ENCODE measurements at places on chromosomes 6 and 20. TPM values are rescaled to one million over a fixed set of nuclear protein-coding genes. Genes with fewer than 3 reads are reported as not detected.

DNA sequence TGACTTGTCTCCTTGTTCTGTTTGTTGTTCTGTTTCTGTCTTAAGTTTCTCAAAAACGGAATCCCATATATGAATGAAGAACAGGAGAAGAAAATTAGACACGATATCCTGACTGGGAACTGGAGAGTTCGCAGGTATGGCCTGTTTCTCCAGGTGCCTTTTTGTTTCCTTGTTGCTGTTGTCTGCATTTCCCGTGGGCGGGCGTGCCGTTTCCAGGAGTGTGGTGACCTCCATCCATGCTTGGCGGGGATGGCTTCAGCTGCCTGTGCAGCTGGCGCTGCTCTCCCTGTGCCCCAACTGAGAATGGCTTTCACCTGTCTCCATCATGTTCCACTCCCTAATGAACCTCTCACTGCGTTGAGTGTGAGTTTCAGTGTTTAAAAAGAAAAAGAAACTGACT is 4.4 kb downstream of the PNLDC1 start:
- DNase-seq, result no peak

DNA sequence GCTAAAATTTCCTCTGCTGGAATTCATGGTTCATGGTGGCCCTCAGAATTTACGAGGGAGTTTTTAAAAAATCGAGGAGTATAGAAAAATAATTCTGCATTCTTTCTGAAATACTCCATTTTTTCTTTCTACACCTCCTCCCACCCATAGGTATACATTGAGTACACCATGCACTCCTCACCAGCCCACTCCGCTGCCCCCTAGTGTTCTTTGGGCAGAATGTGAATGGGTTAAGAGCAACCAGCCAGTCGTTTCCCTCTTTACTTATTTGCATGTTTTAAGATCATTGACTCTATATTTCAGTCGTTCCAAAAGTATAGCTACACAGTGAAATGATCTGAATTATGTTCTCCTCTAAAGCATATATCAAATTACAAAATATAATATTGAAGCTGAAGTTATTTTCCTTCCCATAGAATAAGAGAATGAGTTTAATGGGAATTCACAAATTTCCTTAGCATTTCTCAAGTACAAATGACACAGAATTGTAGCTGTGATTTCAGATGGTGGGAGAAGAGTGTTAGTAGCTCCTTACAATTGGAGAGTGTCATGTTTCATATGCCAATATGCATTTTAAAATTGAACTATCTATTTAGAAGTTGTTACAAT is 977.7 kb upstream of the SLC35B3 start:
- no peak for DNase-seq

- no peak for DNase-seq
Measured at GRCh38 chr6:14575961-14576360, 458.4 kb downstream of the CD83 start.

GRCh38 chr6:26597821-26598220 is 1.1 kb downstream of the ABT1 start:
- DNase-seq, result no peak

GRCh38 chr6:29035951-29036350 is 9.0 kb downstream of the OR2W1 start:
- DNase-seq, result no peak

DNA sequence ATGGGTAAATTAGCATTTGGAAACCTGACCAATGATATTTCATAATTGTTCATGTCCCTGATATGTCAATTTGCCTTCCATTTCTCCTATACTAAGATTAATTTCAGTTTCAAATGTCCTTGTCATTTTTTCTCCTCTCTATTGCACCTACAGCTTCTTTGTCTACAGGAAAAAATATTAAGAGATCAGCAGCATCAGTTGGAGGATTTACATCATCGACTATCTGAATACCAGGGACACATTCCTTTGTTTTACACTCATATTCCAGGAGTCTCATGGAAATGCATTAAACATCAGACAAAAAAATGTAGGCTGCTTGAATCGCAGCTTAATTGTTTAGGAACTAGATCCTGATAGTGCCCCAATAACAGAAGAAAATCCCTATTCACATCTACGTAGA is 188.2 kb downstream of the PRKN start:
- no peak for DNase-seq

DNA sequence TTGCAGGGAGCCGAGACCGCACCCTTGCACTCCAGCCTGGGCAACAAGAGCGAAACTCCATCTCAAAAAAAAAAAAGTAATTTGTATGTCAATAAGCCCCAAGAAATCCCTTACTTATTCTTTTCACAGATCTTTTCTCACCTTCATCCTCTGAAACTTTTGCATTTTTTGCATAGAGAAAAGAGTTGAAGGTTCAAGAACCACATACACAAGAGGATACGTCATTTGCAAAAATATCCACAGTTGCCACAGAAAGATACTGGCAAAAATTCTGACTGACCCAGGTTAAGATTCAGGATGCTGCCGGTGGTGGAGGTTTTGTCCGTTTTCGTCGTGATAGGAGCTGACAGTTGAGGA is 94.5 kb downstream of the ZMYND8 start:
- no peak for DNase-seq

- DNase-seq, result no peak
Measured at GRCh38 chr20:49697071-49697470, 16.6 kb downstream of the B4GALT5 start.

GRCh38 chr6:12312736-12313135 is 22.6 kb downstream of the EDN1 start:
- no peak for DNase-seq

The STX11 gene
- total RNA-seq, result 10.5 TPM

The PLG gene
- total RNA-seq, result not detected

The CCDC170 gene
- 1.7 TPM for total RNA-seq

The SPDEF gene
- not detected for total RNA-seq

The ZNF334 gene
- total RNA-seq, result 3.1 TPM
